Heart left ventricle (tissue), 16 donors: ENCODE measurements at places on chromosomes 3 and 15. TPM values are rescaled to one million over a fixed set of nuclear protein-coding genes. Genes with fewer than 3 reads are reported as not detected.

- DNase-seq: no peak
Measured at GRCh38 chr3:142180761-142181362, 31.5 kb upstream of the TFDP2 start.

GOLGA6L1 gene
- not detected for total RNA-seq

GRCh38 chr15:43550527-43551363 is 33.3 kb downstream of the MAP1A start:
- no peak for DNase-seq

FOXB1 gene
- not detected for total RNA-seq

GRCh38 chr3:142777927-142778326 is 54.1 kb downstream of the TRPC1 start:
- DNase-seq: no peak

CCNL1 gene
- total RNA-seq: 23.1 TPM

- DNase-seq: peak; percentile 89
Measured at GRCh38 chr15:31236184-31237042, 90.2 kb upstream of the KLF13 start.

DNA sequence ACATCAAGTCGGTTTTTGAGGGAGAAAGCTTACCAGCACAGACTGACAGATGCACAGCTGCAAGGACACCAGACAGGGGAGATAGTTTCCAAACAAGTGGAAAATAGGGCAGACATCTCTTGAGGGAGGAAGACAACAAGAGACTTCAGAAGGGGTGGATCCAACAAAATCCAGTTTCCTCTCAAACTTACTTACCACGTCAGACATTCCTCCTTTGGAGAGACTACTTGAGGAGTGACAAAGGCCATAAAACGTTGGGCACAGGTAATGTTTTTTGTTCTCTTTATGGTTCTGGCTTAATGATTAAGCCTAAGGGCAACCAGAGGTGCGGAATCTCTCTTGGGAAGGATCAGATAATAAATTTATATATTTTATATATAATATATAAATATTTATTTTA is 76.1 kb downstream of the CD200 start:
- DNase-seq: no peak

DNA sequence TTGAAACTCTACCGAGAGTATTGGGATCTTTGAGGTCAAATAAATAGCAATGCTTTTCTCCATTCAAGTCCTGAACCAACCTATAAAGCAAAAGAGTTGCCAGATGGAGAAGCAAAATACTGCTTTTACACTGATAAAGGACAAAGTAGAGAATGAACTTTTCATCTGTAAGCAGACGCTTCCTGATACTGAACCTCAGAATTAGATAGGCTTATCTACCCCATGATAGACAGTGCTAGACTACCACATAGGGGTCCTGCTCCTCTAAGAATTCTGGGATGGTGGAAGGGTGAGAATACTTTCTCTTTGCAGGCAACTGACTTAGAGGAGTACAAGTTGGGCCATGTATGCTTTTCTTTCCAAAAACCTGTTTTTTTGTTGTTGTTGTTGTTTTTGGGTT is 9.5 kb downstream of the SAXO2 start:
- no peak for DNase-seq

DNA sequence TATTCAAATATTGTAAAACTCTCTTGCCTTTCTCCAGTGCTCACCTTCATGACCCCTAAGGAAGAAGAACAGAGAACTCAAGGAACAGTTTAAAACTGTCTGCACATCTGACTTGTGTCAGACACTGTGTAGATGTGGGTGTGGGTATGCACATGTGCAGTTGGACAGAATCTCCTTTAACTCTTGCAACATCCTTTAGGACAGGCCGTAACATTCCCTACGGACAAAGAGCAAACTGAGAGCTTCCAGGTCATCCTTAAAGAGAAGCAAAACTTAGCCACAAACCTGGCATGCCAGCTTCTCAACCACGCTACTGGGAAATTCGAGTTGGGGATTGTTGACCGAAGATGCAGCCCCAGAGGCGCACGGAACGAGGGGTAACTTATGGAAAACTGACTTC is 4.1 kb upstream of the SFMBT1 start:
- DNase-seq: no peak

FILIP1L gene
- total RNA-seq: 71.4 TPM

CKMT1B gene
- not detected for total RNA-seq

MESP2 gene
- not detected for total RNA-seq

DNA sequence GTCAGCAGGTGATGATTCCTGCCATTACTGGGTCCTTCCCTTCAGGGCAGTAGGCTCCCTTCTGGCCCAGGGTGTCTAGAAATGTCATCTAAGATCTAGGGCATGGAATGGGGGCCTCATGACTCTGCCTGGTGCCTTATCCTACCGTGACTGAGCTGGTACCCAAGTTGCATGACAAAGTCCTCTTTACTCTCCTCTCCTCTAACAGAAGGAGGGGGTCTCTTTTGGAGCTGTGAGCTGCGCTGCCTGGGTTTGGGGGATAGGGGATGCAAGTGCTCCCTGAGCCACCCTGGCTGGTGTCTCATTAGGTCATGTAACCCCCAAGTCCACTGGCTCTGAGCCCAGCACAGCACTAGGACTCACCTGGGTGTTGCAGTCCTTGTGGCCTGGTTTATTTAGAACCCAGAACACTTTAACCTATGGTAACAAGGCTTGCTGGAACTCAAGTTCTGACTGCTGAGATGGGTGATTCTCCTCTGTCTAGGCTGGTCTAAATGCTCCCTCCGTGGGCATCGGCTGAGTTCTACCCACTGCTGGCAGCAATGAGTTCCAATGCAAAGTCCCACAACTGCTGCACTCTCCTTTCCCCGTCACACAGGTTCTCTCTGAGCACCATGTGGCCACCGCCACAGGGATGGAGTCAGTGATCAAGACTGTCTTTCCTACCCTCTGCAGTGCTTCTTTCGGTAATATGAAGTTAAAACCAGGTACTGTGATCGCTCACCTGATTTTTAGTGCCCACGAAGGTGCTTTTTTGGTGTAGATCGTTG is 34.0 kb downstream of the XXYLT1 start:
- DNase-seq: no peak

- no peak for DNase-seq
Measured at GRCh38 chr15:59976480-59977271, 27.4 kb upstream of the FOXB1 start.

DNA sequence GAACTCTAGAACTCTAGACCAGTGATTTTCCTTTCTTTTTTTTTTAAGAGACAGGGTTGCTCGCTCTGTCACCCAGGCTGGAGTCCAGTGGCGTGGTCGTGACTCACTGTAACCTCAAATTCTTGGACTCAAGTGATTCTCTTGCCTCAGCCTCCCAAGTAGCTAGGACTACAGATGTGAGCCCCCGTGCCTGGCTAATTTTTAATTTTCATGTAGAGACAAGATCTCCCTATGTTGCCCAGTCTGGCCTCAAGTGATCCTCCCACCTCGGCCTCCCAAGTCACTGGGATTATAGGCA is 359.6 kb downstream of the SHQ1 start:
- DNase-seq: no peak

- no peak for DNase-seq
Measured at GRCh38 chr3:195307711-195308110, 36.8 kb upstream of the XXYLT1 start.

- DNase-seq: no peak
Measured at GRCh38 chr3:193693774-193694173, 100.8 kb downstream of the OPA1 start.

APH1B gene
- 5.7 TPM for total RNA-seq

DNA sequence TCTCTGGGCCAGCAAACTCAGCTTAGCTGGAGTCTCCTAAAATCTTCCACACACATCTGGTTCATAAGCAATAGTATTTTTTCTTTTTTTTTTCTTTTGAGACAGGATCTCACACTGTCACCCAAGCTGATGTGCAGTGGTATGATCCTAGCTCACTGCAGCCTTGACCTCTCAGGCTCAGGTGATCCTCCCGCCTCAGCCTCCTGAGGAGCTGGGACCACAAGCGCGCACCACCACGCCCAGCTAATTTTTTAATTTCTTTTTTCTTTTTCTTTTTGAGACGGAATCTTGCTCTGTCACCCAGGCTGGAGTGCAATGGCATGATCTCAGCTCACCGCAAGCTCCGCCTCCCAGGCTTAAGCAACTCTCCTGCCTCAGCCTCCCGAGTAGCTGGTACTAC is 34.3 kb downstream of the RNU5B-1 start:
- no peak for DNase-seq

ROBO2 gene
- total RNA-seq: not detected

GRCh38 chr15:84840741-84841429 is 23.7 kb downstream of the ALPK3 start:
- DNase-seq: peak; percentile 85

DNA sequence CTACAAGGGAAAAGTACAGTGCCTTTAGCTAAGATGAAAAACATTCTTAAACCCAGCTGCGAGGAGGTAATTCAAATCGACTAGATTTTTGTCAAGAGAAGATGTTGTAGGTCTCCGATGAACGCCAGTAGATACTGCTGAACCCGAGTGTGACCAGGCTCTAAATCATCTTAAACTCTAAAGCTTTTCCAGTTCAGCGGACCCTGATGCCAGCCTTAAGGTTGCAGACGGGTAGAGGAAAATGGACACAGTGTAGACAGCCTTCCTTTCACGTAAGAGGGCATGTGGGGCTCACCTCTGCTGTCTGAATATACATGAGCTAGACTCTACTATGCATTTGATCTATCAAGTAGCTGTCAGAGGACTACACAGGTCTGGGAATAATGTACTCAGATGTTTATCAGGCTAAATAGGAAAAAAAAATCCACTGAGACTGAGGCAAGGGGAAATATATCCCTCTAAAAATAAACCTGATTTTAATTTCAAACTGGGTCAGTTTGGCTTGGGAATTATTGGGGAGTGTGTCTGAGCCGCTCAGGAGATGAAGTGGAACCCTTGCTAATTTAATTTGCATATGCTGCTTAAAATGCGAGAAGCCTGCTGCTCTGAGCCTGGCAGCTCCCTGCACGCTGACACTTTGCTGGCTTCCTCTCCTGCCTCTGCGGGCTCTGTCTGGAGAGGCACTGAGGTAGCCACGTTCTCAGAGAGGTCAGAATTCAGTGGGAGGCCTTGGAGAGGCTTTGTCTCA is 151.9 kb downstream of the CADPS start:
- no peak for DNase-seq

RGMA gene
- total RNA-seq: 10.2 TPM

CCR8 gene
- not detected for total RNA-seq

- DNase-seq: no peak
Measured at GRCh38 chr15:51121118-51121517, 26.4 kb upstream of the TNFAIP8L3 start.

KCNMB3 gene
- 0.75 TPM for total RNA-seq

DNA sequence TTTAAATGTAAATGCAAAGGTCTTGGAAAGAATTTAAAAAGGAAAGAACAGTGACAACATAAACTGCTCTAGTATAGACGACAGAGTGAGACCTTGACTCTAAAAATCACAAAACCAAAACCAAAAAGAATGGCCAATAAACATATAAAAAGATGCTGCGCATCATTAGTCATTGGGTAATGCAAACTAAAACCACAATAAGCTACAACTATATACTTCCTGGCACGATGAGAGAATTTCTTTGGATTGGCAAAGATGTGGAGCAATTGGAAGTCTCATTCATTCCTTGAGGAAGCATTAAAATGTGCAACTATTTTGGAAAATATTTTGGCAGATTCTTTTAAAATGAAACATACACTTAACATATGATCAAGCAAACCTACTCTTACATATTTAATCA is 98.7 kb upstream of the ZPLD1 start:
- no peak for DNase-seq

DNA sequence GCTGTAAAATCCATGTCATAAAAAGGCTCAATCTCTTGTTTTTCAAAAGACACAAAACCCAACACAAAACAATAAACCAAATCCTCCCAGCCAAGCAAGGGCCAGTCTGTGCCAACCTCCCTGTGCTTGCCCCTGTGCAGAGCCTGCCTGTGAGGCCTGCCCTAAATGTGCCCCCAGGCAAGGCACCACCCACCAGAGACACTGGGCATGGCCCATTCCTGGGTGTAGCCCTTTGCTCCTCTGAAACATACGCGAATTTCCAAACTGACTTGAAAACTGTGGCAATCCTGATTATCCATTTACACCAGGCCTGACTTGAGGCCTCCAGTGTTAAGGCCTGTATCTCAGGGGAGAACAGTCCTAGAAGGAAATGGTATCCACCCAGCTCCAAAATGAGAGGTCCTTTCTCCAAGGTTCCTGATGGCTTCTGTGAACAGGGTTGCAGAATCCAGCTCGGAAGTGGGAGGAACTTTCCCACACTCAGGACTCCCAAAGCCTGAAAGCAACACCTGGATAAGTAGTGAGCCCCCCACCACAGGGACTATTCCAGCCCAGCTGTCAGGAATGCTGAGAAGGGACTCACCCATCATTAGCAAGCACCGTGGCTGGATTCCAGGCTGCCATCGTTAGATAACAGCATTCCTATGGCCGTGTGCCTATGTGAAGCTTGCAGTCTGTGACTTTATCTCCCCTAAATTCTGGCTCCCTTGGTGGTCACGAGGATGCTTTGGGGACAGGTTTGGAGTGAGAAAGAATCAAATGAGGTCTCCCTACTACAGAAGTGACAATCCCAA is 61.8 kb downstream of the CACNA2D2 start:
- DNase-seq: no peak

ALDH1A2 gene
- 7.1 TPM for total RNA-seq

- DNase-seq: peak; percentile 58
Measured at GRCh38 chr3:23877329-23877980, 39.3 kb downstream of the NKIRAS1 start.

DNA sequence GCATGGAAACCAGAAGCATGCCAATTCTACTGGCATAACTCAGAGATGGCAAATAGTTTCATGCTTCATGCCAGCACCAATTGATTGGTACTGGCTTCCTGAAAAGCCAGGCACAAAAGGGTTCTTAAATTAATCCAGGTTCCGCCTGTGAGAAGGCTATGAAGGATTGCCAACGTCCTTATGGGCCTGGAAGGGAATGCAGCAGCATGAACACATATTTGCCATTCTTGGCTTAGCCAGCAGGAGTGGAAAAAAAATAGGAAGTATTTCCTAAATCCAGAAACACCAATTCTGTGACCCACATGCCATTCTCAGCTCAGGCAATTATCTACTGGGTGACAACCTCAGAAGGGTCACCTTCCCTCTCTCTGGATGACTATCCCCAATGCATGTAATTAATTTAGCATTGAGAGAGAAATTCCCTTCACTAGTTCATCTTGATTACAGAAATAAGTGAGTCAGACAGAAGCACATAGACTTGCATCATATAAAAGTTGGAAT is 36.0 kb downstream of the ADAMTS9 start:
- DNase-seq: no peak

GRCh38 chr15:29566914-29567313 is 255.4 kb downstream of the TJP1 start:
- no peak for DNase-seq

SCN11A gene
- not detected for total RNA-seq

DNA sequence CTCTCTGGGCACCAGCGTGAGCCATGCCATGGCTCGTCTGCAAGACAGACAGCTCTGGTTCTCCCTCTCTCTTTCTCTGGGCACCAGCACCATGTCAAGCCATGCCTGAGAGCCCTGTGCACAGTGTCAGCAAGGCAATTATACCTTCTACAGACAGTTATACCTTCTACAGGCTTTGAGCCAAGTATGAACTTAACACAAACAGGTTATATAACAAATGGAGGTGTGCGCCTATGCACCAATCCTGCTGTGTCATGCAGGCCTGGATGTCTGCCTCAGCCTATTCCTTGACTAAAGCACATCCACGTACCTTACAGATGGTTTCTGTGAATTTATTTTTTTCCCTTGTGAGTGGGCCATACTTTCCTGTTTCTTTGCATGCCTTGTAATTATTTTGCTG is 5.9 kb upstream of the FBXL2 start:
- DNase-seq: no peak
